ENCODE measurements at places on chromosomes 12 and 14. TPM values are rescaled to one million over a fixed set of nuclear protein-coding genes. Genes with fewer than 3 reads are reported as not detected.

- no peak for DNase-seq
Measured at GRCh38 chr14:98835051-98835824, 436.8 kb downstream of the BCL11B start.

DNA sequence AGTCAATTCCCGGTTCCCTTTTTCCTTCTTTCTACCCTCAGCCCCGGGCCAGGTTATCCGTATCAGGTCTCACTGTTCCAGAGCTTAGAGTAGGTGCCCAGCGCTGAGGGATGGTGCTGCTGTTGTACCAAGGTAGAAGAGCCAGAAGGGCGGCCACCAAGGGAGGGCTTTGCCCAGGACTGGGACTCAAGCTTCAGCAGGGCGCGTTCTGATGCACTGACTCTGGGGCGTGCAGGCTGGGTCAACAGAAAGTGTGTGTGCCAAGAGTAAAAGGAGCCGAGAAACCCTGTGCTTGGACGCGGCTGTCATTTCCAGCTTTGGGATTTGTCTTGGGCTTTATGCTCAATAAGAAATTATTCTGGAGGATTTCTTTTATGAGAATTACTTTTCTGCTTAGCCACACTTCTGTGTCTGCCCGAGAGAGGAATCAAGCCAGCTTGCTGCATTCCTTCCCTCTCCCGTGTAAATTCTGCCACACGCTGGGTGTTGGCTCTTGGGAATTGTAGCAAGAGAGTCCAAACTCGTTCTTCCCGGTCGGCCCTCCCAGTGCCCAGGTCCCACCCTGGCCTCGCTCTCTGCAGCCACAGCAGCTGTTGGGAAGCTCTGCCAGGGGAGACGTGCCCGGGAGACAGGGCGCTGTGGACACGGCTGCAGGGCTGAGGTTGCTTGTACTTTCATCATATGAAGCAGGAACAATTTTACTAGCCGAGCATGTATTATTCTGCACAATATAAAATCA lies 98.0 kb downstream of the FBXL14 start:
- no peak for DNase-seq

- no peak for DNase-seq
Measured at GRCh38 chr14:91858536-91859275, 8.6 kb downstream of the TC2N start.

The COX8C gene
- polyA plus RNA-seq: 0.63 TPM

DNA sequence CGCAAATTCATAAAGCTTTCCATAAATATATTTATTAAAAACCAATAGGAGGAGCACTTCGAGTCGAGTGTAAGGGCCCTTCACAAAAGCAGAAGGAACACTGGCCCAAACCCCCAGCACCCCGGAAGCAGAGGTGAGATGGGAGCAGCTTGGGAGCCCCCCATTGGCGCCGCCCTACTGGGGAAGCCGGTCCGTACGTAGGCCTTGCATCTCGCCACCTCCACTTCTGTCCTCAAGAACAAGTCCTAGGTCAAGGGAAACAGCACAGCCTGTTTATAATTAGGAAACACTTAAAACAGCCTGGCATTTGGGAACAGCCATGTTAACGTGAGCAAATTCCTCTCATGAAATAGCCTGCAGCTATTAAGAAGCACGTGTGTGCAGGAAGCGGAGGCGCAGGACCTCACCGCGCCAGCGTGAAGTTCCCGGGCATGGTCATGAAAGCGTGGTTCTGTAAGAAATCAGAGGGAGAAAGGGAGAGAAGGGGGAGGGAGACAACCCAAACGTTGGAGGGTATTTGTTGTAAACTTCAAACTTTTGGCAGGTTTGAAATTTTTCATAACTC lies 7.7 kb downstream of the ANKRD9 start:
- no peak for DNase-seq

- no peak for DNase-seq
Measured at GRCh38 chr12:108831309-108831991, 25.9 kb downstream of the SSH1 start.

- DNase-seq: no peak
Measured at GRCh38 chr12:94673496-94673895, 23.1 kb upstream of the TMCC3 start.

GRCh38 chr14:93105362-93105761 lies 10.4 kb downstream of the ITPK1 start:
- DNase-seq: no peak

All from muscle of arm (tissue), 14 donors.